ENCODE measurements at places on chromosomes 7 and 10.

GRCh38 chr10:120735773-120736371, 115.3 kb upstream of the WDR11 start:
- DNase-seq = no peak

- DNase-seq = no peak
Observed at GRCh38 chr10:29253690-29254029, 35.2 kb upstream of the LYZL1 start.

DNA sequence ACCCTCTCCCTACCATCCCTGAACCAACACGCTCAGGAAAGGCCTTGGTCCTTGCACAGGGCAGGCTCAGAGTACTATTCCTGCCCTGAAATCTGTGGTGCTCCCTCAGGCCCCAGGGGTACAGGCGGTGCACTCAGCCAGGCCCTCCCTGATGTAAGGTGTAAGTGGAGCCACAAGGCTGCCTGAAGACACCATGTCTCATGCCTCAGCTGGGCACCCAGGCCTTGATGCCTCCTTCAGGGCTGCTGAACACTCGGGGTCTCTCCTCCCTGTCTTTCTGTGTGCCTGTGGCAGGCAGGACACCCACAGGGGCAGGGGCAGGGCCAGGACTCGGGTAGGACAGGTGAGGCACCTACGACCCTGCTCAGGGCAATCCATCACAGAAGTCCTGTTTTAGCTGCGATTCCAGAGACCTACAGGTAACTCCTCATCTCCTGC, 22.9 kb upstream of the ANTXRL start:
- DNase-seq = no peak

GRCh38 chr10:86041116-86041515, 325.5 kb downstream of the GRID1 start:
- DNase-seq = no peak

DNA sequence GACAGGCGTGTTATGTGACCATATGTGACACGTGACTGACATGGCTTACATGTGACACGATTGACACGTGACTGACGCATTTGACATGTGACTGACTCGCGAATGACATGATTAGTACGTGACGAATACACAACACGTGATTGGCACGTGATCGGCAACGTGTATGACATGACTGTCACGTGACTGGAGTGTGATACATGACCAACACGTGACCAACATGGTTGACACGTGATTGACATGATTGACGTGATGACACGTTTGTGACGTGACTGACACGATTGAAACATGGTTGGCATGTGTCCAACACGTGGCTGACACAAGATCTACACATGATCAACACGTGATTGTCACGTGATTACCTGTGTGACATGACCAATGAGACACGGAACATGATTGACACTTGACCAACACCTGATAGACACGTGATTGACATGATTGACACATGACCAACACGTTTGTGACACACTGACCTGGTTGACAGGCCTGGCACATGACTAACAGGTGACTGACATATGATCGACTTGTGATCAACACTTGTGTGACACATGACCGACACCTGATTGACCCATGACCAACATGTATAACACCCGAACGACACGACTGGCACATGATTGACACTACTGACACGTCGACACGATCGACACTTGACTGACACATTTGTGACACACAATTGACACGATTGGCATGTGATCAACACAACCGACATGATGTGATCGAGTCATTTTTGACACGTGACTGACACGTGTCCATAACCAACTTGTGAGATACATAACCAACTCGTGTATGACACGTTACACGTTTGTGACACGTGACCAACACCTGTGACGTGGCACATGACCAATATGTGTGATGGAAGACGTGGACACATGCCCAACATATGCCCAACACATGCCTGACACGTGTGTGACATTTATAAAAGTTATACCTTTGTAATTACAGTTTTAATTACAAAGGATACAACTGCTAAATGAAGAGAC, 21.1 kb downstream of the CRPPA start:
- DNase-seq = no peak

DNA sequence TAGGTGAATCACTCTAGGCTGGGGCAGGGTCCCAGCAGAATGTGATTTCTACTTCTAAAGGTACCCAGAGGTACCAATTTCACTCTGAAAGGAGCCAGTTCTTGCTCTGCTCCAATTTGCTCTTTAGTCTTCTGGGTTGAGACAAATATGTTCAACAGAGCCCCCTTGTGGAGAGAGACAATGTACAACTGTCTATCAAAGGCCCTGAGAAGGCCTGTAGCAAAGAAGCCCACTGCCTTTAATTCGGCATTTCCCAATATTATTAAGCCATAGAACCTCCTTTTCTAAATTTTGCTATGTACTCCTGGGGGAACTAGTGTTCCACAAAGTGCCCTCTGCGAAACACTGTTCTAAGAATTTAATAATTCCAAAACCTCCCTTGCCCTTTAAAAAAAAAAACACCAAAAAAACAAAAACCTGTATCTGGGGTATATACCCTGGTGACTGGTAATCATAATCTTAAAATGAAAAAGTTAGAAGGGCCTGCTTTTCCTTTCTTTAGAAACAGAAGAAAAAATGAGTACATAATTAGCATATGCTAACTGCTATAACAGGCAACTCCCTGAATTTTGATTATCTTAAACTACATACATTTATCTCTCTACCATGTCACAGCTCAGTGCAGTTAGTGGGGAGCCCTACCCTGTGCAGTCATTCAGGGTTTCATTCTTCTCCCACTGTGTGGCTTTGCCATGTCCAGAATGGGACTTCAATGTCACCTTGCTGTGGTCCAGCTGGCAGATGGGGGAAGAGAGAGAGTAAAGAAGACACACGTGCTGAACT, 160.9 kb upstream of the BMPER start:
- no peak for DNase-seq

GRCh38 chr10:3281941-3282673, 109.5 kb upstream of the PITRM1 start:
- DNase-seq = no peak

- no peak for DNase-seq
Observed at GRCh38 chr10:56181607-56182006, 179.5 kb downstream of the ZWINT start.

DNA sequence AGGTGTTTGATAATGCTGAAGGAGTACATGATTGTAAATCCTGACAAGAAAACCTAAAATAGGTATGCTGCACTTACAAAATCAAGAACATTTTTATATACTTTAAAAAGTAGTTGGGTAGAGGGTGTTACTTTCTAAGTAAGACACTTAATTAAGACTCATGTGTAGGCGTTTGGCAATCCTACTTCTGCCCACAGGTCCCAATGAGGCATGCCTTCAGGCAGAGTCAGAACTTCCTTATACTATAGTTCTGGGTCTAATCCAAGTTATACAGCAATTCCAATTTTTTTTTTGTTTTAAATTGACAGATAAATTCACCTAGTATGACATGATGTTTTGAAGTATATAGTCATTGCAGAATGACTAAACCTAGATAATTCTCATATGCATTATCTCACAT, 1188.5 kb upstream of the PHF14 start:
- DNase-seq = no peak

GRCh38 chr10:69800109-69800508, 1.6 kb upstream of the COL13A1 start:
- DNase-seq = no peak

GRCh38 chr7:48992816-48993215, 68.5 kb downstream of the CDC14C start:
- DNase-seq = no peak

- no peak for DNase-seq
Observed at GRCh38 chr7:47327346-47327697, 254.6 kb downstream of the TNS3 start.

DNA sequence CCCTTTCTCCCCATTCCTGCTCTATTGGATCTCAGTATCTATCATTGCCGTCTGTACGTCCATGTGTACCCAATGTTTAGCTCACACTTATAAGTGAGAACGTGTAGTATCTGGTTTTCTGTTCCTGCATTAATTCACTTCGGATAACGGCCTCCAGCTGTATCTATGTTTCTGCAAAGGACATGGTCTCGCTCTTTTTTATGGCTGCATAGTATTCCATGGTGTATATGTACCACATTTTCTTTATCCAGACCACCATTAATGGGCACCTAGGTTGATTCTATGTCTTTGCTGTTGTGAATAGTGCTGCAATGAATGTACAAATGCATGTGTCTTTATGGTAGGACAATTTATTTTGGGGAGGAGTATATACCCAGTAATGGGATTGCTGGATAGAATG, 94.4 kb upstream of the MPP7 start:
- no peak for DNase-seq

DNA sequence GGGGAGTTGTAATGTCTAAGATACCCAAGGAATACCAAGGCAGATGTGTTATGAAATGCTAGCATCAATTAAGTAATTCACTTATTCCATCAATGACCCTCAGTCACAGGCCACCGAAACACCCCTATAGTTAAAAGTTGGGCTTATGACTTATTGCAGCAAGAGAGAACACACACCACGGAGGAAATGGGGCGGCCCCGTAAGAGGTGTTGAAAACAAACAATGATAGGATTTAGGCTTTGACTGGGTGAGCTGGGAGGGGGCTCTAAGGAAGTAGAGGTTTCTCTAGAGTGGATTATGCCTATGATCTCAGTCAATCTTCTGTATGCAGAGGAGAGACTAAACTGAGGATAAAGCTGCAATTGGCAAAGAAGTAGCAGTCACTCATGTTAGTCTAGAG, 45.4 kb upstream of the PRKCQ start:
- no peak for DNase-seq

- DNase-seq = no peak
Observed at GRCh38 chr7:2420216-2420933, 17.0 kb downstream of the CHST12 start.

DNA sequence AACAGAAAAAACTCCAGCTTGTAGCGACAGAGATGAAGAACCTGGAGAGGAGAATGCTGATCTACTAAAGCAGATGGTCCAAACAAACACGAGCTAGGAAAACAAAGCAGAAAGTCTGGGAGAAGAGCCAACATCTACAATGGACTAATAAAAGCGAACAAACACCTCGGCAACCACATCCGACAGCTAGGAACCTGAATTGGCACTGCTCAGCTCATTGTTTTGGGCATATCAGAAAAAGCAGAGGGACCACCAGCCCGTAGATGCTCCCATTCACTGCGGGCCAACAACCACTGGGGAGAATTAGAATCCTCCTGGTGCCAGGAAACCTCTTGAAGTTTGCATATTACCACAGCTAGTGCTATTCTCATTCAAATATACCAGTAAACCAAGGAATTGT, 204.7 kb downstream of the NXPH1 start:
- no peak for DNase-seq

DNA sequence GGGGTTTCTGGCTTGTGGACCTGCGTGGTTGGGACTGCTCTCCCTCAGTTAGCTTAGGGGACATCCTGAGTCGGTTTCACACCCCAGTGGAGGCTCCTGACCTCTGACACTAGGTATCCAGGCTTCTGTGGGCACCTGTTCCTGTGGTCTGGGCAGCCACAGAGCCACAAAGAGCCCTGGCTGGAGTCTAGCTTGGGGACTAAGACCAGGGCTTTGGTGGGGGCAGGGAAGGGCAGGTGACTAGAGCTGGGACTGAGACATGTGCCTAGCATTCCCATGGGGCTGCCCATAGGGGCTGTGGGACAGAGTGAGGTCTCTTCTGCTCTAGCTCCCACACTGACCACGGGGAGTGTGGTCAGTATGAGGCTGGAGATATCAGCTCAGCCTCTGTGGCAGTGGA, 4.0 kb upstream of the TMEM270 start:
- DNase-seq = no peak

DNA sequence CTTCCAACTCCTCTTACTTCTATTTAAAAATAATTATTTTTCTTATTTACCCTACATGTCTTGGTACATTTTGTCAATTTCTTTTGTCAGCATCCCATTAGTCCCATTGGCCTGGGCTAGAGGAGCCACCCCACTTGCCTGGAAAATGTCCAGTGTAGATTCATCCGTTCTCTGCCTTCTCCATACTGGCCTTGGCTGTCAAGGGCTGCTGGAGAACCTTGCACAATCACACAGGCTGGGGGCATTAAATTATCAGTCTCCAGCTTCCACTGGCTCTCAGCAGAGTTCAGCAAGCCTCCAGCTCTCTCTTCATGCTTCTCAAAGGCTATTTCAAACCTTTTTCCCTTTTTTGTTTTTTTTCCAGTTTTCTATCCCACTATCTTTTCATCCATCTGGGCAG, 13.8 kb upstream of the ZCCHC24 start:
- DNase-seq = no peak

DNA sequence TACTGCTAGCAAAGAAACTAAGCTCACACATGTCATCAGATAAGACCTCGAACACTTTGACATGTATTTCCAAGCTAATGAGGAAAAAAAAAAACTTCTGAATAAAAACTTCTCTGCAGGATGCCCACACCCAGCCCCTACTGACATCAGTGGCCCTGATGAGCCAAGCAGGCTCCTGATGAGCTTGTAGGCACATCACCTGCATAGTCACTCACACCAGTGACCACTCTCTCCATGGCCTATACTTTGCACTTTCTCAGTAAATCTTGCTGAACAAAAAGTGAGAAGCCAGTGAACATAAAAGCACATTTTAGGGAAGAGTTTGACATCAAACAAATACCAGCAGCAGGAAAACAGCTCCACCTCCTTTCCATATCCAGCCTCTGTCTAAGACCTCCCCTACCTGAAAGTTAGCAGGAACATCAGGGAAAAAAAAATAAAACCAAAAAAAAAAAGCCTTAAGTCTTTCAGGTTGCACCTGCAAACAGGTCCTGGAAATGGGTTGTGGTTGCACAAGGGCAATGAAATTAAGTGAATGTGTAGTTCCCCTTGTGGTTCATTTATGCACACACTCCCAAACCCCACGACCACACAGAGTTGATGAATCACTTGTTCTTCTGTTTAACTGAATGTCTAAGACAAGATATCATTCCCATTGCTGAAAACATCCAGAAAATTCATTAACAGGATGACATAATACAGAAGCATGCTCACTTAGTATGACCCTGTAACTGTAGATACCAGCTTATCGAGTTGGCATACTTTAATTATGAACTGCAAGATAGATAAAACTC, 205.2 kb upstream of the PDE1C start:
- no peak for DNase-seq

GRCh38 chr7:51138123-51139085, 178.2 kb downstream of the COBL start:
- DNase-seq = no peak

DNA sequence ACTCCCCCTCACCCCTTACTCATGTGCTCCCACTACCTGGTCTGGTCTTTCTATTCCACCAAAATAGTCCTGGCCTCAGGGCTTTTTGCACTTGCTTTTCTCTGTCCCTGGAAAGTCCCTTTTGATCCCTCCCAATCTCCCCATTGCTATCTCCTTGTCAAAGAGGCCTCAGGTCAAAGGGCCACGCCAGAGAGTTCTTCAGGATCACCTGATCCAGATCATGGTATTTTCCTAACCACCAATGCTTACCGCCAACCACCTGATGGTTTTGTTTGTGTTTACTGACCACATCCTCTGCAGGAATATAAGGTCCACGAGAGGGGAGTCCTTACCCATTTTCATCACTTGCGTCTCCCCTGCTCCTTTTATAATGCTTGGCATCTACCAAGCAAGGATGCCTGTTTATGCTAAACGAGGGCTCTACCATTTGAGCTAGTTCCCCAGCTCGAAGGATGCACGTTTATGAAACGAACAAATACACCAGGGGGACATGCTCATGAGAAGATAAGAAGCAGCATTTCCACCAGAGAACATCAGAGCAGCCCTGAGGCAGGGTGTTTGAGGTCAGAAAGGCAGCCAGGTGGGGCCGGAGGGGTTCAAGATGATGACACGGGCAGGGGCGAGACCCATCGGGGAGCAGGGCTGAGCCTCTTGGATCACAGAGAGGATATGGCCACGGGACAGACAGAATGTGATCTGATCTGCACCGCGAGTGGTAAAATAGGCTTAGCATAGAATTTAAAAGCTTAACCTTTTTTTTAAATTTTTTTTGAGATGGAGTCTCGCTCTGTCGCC, 43.1 kb upstream of the FOXK1 start:
- DNase-seq = no peak
